ENCODE measurements at places on chromosomes 3 and 15. TPM values are rescaled to one million over a fixed set of nuclear protein-coding genes. Genes with fewer than 3 reads are reported as not detected.

Gene COL8A1
- 1.1 TPM for polyA plus RNA-seq

Gene PIGZ
- 1.7 TPM for polyA plus RNA-seq

Gene BFSP2
- not detected for polyA plus RNA-seq

Gene TRIM42
- polyA plus RNA-seq, result not detected

Gene KY
- 73.0 TPM for polyA plus RNA-seq

Gene ARGFX
- not detected for polyA plus RNA-seq

Gene SCN11A
- polyA plus RNA-seq, result 2.5 TPM

Gene FOXB1
- not detected for polyA plus RNA-seq
